Activated CD4-positive, alpha-beta T cell treated with anti-CD3 and anti-CD28 coated beads for 36 hours (primary cell): ENCODE measurements at places on chromosomes 12 and 14. TPM values are rescaled to one million over a fixed set of nuclear protein-coding genes. Genes with fewer than 3 reads are reported as not detected.

The OR4K13 gene
- not detected for total RNA-seq

The TEX52 gene
- total RNA-seq: 0.16 TPM

The ZNF385A gene
- 0.73 TPM for total RNA-seq

The VRTN gene
- not detected for total RNA-seq

DNA sequence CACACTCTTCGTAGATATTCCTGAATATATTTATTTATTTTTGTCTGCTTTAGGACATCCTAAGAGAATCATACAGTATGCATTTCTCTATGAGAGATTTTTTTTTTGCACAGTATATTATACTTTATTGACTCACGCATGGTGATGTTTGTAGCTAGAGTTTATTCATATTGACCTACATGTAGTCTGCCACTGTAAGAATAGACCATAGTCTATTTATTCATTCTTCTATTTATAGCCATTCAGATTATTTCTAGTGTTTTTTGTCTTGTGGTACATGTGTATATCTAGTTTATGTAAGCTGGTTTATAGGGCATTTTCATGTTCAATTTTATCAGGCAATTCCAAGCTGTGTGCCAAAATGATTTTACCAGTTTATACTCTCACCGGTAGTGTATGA, 45.2 kb downstream of the PCNX1 start:
- DNase-seq: no peak

GRCh38 chr14:59254146-59254910, 65.9 kb downstream of the DAAM1 start:
- DNase-seq: no peak

DNA sequence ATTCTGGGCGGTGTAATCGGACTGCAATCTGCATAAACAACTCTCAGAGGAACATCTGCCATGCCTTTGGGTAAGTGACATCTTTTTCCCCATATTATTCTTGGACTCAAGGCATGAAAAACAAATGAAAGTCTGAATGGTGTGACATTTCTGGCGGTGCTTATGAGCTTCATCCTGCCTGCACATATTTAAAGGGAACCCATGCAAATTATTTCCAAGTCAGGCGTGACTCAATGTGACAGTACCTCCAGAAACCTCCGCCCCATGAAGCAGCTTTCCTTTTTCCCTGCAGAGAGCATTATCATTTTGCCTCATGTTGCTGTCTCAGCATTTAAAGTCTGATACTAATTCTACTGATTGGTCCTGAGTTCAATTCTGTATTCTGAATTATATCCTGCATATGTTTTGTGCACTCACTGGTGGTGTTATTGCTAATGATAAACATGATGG, 585.4 kb downstream of the SNAPC1 start:
- DNase-seq: no peak

- no peak for DNase-seq
These were observed 80.0 kb downstream of the DRAM1 start for GRCh38 chr12:101957252-101957959.

- no peak for DNase-seq
These were observed 38.8 kb downstream of the NOPCHAP1 start for GRCh38 chr12:105024928-105025327.

GRCh38 chr12:27013611-27014084, 536 bp downstream of the TM7SF3 start:
- no peak for DNase-seq

- DNase-seq: no peak
These were observed 1074.2 kb upstream of the NOVA1 start for GRCh38 chr14:27672047-27672446.

DNA sequence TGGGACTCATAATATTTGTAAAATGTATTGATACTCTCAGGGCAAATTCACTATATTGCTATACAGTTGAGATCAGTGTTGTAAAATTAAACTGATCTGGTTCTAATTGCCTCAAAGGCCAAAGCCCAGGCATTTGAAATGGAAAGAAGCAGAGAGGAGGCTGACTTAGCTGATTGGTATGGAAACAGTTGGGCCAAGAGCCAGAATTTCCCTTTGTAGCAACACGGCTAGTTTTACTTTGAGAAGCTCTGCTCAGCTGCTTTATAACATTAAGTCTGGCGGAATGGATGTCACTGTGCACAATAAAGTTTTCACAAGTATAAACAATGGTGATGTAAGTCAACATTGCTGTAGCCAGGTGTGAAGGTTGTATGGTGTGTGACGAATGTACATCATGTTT, 186.4 kb downstream of the MSRB3 start:
- DNase-seq: no peak

DNA sequence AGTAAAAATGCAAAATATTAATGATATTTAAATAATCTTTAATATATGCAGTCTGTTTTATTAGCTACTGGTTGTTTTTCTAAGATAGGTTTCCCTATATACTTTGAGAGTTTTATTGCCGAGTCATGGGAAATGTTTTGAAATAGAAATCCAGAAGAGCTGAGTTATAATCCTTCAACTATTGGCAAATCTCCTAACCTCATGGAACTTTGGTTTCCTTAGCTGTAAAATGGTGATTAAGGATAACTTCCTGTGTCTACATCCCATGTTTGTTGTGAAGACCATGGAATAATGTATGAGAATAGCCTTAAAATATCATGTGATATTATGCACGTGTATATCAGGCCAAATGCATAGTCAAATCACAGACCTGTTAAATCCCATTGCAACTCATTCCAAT, 51.0 kb downstream of the UNC79 start:
- no peak for DNase-seq
